ENCODE measurements at places on chromosomes 2 and 18. TPM values are rescaled to one million over a fixed set of nuclear protein-coding genes. Genes with fewer than 3 reads are reported as not detected.

Gene ANO7
- 0.23 TPM for total RNA-seq

Gene REG1B
- not detected for total RNA-seq

Gene ABCG5
- not detected for total RNA-seq

Gene MSTN
- total RNA-seq: not detected

Gene NT5C1B
- total RNA-seq: not detected
